ENCODE measurements at places on chromosomes 12 and 14.

DNA sequence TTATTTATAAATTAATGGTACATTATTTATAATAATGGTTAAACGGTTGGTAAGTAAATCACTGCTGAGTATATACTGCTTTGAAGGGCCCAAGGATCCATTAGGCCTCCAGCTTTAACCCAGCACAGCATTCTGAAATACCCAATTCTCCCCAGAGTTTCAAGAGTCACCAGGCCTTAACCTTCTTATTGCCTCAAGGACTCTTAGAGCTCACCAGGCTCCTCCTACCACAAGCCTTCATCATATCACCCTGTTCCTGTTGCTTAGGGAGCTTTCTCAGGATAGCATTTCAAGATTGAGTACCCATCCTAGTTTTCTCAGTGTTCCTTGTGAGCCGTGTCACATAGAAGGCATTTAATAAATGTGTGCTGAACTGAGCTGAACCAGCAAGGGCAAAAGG, 242.5 kb downstream of the FBXL14 start:
- no peak for DNase-seq

DNA sequence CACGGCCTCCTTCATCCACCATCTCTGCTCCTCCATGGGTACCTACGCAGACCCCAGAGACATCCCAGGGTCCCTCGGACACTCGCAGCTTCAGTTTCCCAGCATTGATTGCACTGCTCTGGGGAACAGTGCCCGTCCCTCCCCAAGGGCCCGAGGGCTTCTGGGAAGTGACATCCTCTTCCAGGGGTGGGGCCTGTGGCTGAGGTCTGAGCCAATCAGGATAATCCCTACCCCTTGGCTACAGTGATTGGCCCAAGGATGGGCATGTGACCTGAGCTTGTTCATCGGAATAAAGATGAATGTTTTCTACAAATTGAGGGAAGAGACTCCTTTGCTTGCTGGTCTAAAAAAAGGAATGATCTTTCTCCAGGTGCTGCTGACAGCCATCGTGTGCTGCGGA, 37.3 kb upstream of the MYL2 start:
- DNase-seq, result no peak

GRCh38 chr14:79281244-79282152, 929.8 kb downstream of the DIO2 start:
- no peak for DNase-seq

GRCh38 chr12:76047742-76048141, 16.2 kb upstream of the PHLDA1 start:
- DNase-seq, result no peak

GRCh38 chr14:65585216-65585615, 172.7 kb downstream of the FUT8 start:
- no peak for DNase-seq

GRCh38 chr12:114406316-114406983, 506 bp upstream of the TBX5 start:
- DNase-seq, result no peak

DNA sequence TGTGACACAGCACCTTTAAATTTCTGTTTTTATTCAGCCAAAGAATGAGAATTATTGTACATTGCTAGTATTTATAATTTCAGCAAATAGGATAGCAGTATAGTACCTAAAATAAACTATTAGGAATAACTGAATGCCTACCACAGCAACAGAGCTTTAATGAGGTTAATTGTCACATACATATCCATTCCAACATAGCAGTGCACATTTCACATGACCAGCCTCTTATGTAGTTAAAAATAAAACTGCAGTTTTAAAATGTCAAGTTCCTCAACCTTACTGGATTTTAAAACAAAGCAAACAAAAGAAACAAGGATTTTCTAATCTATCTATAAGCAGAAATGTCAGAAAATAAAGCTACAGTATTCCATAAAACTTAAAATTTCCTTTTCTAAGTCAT, 50.6 kb upstream of the TTC7B start:
- DNase-seq, result no peak

- no peak for DNase-seq
Measured at GRCh38 chr12:76186131-76186906, 101.8 kb upstream of the NAP1L1 start.

GRCh38 chr12:108389544-108389943, 50.4 kb upstream of the CMKLR1 start:
- no peak for DNase-seq

- no peak for DNase-seq
Measured at GRCh38 chr12:80291108-80291754, 152.8 kb upstream of the PTPRQ start.

GRCh38 chr14:34334329-34334728, 127.7 kb downstream of the SPTSSA start:
- no peak for DNase-seq

DNA sequence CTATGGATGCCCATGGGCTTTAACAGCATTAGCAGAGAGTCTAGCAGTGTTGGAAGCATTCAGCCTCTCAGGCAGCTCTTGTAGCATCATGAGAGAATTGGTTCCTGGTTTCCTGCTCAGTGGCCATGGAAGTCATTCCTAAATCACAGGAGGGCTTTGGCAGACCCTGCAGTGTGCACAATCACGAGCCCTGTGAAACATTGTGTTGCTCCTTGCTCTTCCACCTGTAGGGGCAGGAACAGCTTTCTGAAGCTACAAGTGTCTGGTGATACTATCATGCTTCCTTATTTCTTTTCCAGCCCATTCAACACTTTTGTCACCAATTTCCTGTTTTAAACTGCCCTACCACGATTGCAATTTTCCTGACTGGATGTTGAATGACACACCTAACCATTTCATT, 402.2 kb upstream of the USP15 start:
- DNase-seq, result no peak

GRCh38 chr14:49972823-49973222, 79.9 kb downstream of the ARF6 start:
- DNase-seq, result no peak

- no peak for DNase-seq
Measured at GRCh38 chr14:79166171-79166570, 996.0 kb downstream of the NRXN3 start.

DNA sequence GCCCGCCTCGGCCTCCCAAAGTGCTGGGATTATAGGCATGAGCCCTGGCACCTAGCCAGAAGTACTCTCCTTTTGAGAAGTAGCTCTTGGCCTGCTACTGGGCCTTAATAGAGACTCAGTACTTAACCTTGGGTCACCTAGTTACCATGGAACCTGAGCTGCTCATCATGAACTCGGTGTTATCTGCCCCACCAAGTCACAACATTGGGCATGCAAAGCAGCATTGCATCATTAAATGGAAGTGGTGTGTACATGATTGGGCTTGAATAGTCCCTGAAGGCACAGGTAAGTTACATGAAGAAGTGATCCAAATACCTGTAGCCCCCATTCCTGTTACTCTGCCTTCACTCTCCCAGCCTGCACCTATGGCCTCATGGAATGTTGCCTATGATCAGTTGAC, 18.0 kb upstream of the ATF7 start:
- no peak for DNase-seq

GRCh38 chr12:58850826-58851225, 69.5 kb downstream of the LRIG3 start:
- no peak for DNase-seq

DNA sequence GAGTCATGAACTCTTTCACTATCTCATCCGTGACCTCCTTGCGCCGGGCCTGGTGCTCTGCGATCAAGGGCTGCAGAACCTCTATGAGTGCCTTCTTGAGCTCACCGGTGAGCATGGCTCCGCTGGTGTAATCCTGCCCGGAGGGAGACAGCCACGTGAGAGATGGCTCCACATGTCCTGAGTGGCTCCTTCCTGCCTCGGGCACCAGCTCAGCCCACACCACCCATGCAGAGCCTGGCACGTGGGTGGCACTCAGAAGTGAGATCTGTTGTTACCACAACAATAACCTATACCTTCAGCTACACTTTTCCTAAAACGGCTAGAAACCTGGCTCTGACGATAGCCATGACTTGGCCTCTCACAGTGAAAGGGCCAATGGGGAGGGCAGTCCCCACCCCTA, 11.8 kb downstream of the SLC25A47 start:
- no peak for DNase-seq

- DNase-seq, result no peak
Measured at GRCh38 chr12:75047885-75048525, 161.6 kb downstream of the KCNC2 start.

DNA sequence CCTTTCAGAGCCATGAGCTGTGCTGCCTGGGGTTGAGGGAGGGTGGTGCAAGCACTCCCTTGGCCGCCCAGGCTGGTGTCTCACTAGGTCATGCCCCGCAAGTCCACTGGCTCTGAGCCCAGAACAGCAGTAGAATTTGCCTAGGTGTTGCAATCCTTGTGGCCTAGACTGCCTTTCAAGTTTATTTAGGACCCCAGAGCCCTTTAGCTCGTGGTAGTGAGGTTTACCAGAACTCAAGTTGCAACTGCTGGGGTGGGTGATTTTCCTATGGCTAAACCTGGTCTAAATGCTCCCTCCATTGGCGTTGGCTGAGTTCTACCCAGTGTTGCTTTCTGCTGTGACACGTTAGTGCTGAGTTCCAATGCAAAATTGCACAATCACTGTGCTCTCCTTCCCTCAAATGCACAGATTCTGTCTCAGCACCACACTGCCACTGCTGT, 287.2 kb downstream of the BCAT1 start:
- DNase-seq, result no peak

- no peak for DNase-seq
Measured at GRCh38 chr12:83016218-83016835, 329.6 kb downstream of the TMTC2 start.

- DNase-seq, result no peak
Measured at GRCh38 chr12:63841571-63841970, 2.9 kb upstream of the SRGAP1 start.

DNA sequence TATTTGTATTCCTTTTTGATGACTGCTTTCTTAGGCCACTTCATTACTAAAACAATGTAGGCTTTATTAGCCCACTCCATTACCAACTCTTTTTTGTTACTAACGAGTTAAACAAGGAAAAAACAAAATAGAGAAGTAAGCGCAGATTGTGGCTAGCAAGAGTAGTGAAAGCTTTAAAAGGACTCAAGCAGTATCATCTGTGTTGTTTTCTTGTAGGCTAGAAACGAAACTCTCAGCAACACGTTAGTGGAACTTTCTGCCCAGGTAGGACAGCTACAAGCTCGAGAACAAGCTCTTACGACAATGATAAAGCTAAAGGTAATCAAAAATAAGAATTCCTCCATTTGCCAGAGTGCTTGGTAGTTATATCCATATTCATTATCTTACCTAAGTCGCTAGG, 11.1 kb downstream of the CCDC62 start:
- no peak for DNase-seq

- DNase-seq, result no peak
Measured at GRCh38 chr14:94331462-94331861, 8.3 kb upstream of the SERPINA6 start.

- DNase-seq, result no peak
Measured at GRCh38 chr12:12439636-12440035, 82.8 kb downstream of the BORCS5 start.

DNA sequence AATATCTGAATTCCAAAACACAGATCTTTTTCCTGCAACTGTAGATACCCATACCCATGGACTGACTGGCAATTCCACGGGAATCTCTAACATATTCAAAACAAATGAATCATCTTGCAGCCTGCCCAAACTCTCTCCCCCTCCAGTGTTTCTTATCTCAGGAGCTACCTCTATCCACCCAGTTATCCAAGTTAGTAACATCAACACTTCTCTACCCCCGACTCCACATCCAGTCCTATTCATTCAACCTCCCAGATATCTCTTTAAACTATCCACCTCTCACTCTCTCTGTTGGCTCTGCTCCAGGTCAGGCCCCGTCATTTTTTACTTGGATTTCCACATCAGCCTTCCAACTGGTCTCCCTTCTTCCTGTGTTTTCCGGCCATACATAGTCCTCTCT, 6.7 kb upstream of the KCNH5 start:
- no peak for DNase-seq

- DNase-seq, result no peak
Measured at GRCh38 chr12:85405262-85405661, 125.2 kb downstream of the ALX1 start.

DNA sequence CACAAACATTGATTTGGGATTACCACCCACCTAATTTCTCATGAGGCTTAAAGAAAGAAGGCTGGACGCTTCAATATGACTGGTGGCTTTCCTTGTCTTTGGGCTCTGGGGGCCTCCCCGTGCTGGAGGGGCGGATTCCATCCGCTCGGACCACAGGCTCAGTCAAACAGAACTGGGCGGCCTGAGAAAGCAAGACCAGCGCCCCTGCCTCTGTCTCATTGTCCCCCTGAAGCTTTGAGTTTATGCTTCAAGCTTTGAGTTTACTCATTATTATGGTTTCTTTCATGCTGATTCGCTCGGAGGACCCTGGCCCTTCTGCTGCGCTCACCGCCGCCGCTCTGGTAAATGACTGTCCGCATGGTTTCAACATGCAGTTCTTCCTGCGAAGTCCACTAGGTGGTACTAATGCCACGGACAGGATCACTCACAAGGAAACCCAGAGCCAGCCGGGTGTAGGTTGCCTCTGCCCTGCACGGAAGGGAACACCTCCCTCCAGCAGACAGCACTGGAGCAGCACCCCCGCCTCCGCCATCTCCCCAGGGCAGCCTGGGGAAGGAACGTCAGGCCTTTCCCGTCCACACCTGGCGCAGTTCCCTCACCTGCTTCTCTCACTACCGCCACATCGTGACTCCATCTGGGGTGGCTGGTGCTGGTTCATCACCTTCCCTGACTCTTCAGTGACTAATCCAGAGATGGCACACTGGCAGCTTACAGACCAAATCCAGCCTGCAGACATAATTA, 13.2 kb upstream of the TIGAR start:
- DNase-seq, result no peak

GRCh38 chr12:23063206-23063605, 438.2 kb downstream of the ETNK1 start:
- DNase-seq, result no peak

- DNase-seq, result no peak
Measured at GRCh38 chr14:51677738-51678137, 26.0 kb downstream of the FRMD6 start.

DNA sequence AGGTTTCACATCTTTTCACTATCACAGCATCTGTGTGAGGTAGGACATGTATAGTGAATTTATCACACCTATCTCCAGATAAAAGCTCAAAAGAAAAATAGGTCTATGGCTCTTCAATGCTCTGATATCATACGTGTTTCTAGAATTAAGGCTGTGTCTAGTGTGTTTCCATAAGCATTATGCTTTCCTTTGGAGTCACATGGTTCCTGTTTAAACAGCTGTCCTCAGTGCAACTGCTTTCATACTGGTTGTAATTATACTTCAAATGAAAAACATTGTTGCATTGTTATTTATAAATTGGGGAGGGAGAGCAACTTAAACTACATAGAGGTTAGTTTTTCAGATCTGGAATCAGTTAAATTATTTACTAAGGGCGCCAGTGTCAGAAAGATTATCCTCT, 151.6 kb downstream of the SYT1 start:
- no peak for DNase-seq

DNA sequence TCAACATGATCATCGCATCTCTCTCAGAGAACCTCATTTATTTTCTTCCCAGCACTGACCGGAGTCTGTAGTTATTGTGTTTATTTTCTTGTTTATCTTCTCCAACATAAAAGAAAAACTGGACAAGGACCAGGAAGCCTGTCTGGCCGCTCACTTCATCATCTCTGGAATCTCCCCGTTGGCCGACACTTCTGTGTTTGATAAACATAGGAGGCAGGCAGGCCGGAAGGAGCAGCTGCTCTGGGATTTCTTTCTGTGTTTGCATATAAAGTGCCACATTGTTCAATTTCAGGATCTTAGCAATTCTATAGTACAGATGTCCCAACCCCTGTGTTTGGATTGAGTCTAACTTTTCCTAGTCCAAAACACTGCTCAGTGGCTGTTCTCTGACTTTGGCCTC, 53.3 kb downstream of the ACACB start:
- DNase-seq, result no peak

GRCh38 chr14:50070840-50071548, 45.4 kb downstream of the VCPKMT start:
- DNase-seq, result no peak
